ENCODE measurements at places on chromosomes 2 and 18.

DNA sequence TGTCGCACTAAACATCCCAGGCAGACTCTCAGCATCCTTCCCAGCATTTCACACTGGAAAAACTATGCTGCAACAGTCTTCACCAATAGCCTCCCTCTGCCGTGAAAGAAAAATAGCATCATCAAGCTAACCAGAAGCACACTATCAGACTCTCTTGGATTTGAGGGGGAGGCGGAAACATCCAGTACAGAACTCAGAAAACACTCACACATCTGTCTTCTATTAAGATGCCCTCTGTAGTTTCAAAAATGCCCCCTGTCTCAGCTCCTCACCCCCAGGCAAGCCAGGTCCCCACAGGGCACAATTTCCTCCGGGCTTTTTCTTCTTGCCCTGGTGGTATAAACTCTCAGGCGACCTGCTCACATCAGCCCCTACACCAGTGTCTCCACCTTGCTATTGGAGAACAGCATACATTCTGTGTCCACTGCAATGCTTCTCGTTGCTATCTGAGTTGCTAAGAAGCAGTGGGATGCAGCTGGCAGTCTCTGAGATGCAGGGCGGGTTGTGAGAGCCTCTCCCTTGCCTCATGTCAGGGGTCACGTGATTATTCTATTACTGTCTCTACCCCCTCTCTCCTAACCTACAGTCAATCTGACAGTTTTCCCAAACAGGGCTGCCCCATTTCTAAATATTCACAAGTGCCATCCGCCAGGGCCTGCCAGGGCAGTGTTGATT lies 189.9 kb downstream of the INO80D start:
- no peak for DNase-seq

- DNase-seq: no peak
Measured at GRCh38 chr2:48991415-48992131, 162.7 kb downstream of the FSHR start.

- no peak for DNase-seq
Measured at GRCh38 chr18:24395049-24395795, 2.4 kb downstream of the OSBPL1A start.

DNA sequence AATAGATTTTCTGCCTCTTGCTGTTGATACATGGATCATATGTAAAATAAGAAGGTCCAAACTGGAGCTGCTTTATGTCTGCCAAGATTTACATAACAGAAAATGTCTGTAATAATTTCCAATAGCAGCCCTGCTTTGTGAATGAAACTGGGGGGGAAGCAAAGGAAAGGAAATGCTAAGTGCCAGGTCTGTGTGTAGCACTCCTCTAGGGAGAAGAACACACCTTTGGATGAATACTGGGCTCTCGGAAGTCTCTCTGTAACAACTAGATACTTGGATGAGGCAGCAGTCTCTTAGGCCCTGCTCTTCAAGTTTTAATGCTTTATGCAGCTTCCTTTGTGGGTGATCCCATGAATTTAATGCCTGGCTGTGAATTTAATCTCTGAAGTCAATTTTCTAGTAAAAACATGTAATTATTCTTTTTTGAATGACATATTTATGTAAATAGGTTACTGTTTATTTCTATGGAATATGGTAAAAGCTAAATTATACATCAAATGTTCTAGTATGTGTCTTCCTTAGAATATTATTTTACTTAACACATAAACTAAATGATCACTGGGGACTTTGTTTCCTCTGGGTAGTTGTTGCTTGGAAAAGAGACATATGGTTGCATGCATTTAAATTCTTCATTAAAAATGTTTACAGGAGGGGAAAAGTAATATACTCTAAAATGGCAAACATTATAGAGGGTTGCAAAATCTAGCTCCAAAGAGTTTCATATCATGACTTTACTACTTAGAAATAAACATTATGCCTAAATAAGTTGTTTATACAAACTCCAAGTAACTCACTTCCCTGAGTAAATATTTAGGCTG lies 336.6 kb upstream of the CWC22 start:
- DNase-seq: no peak

- no peak for DNase-seq
Measured at GRCh38 chr2:233974530-233975071, 57.4 kb downstream of the TRPM8 start.

GRCh38 chr18:59228351-59228750 lies 8.4 kb downstream of the GRP start:
- DNase-seq: no peak

DNA sequence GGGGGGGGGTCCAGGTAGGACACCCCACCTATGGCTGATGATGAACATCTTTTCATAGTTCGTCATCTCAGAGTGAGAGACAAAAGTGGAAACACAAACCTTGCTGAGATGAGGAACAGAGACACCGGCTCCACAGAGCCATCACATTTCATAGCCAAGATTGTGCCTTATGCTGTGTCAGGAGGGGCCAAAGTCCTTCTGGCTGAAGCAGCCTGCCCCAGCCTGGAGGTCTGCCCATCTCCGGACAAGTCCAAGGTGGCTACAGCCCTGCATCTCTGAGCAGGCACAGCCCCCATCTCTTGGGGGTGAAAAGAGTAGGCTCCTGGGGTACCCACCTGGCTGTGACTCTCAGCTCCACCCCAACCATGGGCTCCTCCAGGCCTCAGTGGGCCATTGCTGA lies 70.3 kb downstream of the ZBTB7C start:
- DNase-seq: no peak

DNA sequence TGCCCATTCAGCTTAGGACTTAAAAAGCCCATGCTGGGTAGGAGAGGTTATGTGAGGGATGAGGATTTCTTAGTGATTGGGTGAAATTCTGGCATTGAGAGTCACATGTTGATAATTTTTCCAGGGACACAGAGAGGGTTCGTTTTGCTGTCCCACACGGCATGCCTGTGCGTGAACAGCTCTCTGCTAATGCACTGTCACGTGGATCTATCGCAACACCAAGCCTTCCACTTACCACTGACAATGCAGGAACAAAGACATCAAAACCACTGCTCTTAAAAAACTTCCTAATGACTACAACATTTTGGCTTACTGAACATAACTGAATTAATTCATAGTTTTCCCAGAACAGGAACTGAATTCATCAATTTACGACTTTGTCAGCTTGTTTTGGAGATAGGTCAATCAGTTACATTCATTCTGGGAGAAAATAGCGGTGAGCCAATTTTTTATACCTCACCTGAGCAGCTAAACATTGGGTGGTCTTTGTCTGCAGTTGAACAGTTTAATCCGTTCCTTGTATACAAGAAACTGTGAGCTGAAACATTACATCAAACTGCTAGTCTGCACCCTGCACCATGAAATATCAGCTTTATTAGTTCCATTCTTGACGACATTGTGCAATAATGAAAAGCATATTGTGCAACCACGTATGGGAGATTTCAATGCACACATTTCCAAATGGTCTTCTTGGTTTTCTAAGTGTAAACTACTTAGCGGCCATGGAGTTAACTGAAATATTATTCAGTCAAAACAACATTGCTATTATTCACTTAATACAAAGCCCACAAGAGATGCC lies 127.1 kb downstream of the LPIN1 start:
- no peak for DNase-seq

- no peak for DNase-seq
Measured at GRCh38 chr2:44547718-44548117, 186.0 kb downstream of the CAMKMT start.

- no peak for DNase-seq
Measured at GRCh38 chr18:69622184-69622583, 221.5 kb downstream of the DOK6 start.

DNA sequence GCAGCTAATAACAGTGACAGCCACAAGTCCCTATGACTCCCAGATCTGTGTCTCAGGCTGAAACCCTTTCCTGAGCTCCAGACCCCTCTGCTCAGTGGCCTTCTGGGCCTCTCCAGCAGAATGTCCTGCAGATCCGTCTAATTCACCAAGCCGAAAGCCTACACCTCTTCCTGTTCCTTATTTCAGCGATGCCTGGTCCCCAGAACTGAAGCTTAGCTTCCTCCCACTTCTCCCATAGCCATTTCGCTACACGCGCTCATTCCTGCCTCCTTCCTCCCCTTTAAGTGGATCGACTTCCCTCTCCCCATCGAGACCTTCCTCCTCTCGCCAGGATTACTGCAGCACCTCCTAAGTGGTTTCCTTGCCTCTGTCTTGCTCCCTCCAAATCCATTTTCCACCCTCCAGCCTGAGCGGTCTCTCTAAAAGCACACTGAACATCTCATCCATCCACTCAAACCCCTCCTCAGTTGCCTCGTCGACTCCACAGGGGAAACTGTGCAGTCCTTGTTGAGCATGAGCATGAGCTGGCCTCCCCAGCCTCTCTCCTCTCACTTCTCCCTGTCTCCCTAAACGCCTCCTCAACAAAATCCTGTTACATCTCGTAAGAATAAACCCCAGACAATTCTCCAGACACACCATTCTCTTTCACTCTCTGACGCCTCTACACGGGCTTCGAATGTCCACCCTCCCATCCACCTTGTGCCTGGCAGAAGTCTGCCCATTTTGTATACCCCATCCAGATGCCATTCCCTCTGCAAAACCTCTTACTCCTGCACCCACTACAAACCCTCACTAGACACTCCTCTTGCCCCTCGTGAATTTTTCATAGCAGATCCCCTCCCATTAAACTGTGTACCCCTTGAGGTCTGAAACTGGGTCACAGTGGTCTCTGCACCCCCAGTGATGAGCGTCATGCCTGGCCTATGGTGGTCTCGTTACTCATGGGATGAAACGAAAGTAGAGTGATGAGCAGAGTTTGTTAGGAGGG lies 232.6 kb downstream of the ATAD2B start:
- DNase-seq: no peak

DNA sequence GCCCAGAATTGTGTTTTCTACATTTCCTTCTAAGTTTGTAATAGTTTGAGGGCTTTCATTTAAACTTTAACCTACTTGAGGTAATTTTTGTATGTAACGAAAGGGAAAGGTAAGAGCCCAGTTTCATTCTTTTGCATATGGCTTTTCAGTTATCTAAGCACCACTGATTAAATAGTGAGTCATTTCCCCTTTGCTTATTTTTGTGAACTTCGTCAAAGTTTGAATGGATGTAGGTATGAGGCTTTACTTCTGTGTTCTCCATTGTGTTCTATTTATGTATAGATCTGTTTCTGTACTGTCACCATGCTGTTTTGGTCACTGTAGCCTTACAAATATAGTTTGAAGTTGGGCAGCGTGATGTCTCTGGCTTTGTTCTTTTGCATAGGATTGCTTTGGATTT lies 944.8 kb upstream of the CNTNAP5 start:
- DNase-seq: no peak

DNA sequence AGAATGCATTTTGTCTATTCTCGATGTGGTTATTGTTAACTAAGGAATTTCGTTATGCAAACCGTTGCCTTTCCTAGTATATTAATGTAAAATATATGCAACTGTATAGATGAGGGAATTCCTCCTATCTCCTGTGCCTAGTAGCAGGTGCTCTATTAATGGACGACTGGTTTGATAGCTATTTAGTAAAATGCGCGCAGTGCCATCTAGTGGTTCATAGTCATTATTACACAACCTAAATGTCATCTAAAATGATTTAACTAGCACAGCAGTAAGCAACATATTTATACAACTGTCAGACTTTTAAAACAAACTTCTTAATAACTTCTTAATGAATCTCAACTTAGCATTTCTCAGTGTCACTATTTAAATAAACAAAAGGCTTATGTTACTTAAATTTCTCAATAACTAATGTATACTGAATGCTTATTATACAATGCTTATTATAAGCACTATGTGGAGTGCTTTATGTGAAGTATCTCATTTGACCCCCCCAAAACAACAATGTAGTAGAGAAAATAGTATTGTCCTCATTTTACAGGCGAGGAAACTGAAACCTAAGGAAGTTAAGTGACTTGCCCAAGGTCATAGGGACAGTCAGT lies 77.9 kb downstream of the DTNA start:
- no peak for DNase-seq

DNA sequence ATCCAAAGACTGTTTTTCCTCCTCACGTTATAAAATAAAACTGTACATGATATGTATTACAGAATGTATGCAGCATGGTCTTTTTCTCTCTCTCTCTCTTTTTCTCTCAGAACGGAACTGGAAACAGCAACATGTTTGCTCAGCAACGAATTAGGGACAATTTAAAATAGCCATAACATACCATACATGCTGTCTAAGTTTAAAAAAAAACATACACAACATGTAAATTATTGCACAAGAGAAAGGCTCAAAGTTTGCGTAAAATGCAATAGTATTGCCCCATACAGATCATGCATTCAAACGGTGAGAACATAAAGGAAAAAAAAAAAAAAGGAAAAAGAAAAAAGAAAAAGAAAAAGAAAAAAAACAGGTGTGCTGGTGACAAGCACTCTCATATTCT lies 93.6 kb downstream of the BCL11A start:
- DNase-seq: no peak

DNA sequence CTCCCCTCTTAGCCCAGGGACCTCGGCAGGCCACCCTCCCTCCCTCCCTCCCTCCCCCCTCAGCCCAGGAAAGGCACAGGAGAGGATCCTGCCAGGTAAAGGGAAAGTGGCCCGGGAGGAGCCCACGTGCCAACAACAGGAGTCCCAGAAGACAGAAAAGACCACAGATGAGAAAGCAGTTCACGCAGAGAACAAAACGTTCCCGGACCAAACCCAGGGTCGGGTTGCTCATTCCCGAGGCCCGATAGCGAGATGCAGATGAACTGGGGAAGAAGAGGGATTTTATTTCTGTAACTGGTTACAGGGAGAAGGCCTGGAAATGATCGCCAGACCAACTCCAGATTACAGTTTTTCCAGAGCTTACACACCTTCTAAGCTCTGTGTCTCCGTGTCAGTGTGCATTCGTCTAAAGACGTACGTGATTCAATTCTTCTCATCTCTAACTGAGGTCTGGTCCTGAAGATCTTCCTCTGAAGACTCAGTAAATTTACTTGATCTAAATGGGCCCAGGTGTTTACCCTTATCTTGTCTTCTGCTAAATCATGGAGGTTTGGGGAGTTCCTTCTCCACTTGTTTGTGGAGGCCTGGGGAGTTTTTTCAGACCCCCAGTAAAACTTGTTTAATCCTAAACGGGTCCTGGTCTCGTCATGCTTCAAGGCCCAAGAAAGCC lies 807 bp upstream of the NEU4 start:
- DNase-seq: no peak

Data from activated gamma-delta T cell treated with anti-CD3 and anti-CD28 coated beads, Interleukin-2, amount 50 U/mL, for 16 hours (primary cell).